ENCODE measurements at places on chromosomes 11 and 22.

DNA sequence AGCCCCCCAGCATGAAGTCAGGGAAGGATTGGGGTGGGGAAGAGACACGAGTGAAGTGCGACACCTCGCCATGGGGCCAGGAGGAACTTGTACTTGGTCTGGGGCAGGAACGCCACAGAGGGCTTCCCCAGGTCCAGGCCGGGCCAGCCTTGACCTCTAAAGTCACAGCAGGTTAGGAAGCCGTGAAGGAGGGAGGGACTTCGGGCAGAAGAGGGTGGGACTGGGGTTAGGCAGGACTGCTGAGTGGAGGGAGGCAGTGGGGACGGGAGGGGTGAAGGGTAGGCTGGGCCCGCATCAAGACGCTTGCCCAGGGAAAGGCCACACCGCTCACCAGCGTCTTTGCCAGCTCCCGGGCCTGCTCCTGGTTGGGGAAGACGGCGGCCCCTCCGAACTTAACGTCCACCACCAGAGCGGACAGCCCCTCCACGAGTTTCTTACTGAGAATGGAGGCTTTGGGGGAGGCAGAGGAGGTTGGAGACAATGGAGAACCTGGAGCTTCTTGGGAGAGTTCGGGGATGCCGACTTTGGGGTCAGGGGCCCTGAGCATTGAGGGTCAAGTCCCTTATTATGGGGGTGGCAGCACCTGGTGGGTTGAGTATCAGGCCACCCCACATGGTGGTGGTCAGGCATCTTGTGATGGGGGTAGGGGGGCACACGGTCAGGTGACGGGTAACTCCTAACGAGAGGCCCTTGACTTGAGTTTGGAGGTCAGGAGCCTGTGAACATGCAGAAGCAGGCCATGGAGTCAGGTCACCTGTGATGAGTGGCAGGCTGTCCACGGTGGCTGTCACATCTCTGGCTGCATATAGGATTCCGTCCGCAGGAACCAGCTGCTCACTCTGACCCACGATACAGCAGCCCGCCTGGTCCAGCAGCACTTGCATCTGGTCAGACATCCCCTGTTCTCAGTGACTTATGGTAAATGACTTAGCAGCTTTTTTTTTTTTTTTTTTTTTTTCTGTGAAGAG lies 1.7 kb upstream of the SCO2 start:
- no peak for DNase-seq

DNA sequence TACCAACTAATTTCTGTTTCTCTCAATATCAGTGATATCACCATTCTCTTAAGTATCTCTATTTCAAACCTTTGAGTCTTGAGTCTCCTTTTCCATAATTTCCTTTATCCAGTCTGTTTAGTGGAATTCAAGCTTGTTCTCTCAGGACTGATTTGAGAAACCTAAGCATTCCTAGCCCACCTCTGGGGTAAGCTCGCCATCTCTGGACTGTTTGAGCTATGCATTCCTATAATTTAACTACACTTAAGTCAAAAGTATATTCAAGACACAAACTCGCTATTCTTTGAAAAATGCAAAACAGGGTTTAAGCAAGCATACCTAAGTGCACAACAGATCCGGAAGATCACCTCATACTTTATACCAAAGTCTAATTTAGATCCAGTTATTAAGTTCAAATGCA lies 2.1 kb upstream of the DLAT start:
- DNase-seq = no peak

DNA sequence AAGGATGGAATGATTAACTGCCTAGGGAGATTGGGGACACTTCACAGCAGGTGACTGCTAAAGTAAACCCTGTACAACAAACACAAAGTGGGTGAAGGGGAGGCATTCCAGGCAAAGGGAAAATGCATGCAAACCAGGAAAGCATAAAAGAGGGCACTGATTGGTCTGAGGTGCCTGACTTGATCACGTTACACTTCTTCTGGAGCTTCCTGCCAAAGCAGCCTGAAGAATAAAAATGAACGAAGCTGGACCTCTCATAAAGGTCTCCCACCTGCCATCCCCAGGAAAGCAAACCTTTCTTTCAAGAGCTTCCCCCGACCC lies 46.7 kb upstream of the SCUBE2 start:
- DNase-seq = no peak

DNA sequence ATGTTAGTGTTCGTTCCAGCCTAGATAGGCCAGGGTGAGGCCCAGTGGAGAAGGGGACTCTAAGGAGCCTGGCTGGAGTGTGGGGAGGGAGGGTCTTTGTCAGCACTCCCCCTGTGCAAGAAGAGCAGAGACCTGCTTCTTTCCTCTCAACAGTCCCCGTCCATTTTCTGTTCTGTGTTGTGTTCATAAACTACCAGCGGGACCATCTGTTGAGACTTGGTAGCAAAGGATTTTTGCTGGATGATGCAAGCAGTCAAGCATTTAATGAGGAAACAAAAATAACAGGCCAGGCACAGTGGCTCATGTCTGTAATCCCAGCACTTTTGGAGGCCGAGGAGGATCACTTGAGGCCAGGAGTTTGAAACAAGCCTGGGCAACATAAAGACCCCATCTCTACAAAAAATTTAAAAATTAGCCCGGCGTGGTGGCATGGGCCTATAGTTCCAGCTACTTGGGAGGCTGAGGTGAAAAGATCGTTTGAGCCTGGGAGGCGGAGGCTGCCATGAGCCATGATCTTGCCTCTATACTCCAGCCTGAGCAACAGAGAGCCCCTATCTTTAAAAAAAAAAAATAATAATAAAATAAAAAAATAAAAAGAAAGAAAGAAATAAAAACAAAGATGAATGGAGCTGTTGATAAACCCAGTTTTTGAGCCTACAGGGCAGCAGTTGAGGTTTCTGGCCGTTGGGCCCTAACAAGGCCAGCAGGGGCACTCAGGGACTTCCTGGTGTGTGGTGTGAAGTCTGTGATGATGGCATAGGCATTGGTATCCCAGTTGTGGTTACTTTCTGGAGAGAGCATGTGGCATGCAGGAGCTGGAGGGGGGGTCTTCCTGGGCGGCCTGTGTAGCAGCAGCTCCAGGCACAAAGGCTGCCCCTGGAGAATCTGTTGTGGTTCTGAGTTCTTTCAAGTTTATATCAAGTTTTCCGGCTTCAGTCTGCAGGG lies 1.7 kb upstream of the TXNRD2 start:
- DNase-seq = no peak

- no peak for DNase-seq
Observed at GRCh38 chr22:23576681-23577080, 3.4 kb downstream of the IGLL1 start.

DNA sequence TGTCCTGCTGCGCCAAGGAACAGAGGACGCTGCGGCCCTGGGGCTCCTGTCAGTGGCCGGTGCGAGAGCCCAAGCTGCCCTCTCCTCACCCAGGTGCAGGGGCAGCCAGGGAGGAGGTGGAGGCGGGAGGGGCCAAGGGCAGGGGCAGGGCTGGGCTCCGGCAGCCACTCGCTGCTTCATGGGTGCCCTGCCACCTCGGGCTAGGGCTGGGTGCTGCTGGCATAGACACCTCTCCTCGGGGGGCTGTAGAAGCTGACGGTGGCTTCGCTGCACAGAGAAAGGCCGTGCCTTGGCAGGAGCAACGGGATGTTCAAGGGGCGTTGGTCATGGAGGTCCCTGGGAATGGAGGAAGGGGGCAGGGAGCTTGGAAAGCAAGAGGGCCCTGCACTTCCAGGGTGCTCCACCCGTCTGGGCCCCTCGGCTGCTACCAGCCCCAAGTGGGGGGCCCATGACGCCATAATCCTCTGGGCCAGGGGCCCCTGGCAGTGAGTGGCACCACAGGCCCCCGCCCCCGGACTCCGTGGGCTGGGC lies 1.6 kb upstream of the TBX1 start:
- no peak for DNase-seq

DNA sequence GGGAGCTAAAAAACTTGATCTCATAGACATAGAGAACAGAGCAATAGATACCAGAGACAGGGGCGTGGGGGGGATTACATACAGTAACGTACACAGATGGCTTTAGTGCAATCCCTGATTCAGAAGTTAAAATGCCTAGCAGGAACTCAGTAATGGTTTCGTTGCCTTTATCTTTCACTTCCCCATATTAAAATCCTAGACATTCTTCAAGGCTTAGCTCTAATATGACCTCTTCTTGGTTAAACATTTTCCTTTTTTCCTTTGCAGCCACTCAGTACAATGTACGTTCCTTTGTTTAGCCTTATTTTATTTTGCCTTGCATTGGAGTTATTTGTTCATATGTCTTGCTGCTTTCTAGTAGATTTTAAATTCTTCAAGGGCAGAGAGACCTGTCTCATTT lies 104.9 kb downstream of the C11orf87 start:
- DNase-seq = no peak
